ENCODE measurements at places on chromosomes 7 and 10. TPM values are rescaled to one million over a fixed set of nuclear protein-coding genes. Genes with fewer than 3 reads are reported as not detected.

Gene STAG3
- total RNA-seq, result not detected

GRCh38 chr10:4018054-4018511 is 233.1 kb upstream of the KLF6 start:
- no peak for DNase-seq

GRCh38 chr7:30448461-30449189 is 30.0 kb downstream of the NOD1 start:
- DNase-seq, result no peak

Gene OR2A42
- not detected for total RNA-seq

DNA sequence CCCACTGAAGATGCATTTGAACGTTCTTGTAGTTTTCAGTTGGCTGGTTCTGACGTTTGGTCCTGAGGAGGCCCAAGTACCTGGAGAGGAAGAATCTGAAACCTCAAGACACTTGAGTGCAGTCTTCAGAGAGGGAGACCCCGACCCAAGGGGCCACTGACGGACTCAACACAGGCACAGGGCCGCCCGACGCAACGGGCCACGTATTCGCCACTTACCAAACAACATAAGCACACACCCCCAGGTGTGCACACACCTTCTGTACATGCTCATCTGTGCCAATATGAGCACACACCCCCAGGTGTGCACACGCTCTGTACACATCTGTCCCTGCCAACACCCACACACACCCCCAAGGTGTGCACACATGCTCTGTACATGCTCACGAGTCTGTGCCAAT is 68.5 kb downstream of the DIP2C start:
- no peak for DNase-seq

Gene RBP4
- total RNA-seq, result 19.3 TPM

Gene UNCX
- total RNA-seq, result not detected

GRCh38 chr7:30268586-30268985 is 15.8 kb upstream of the ZNRF2 start:
- no peak for DNase-seq

GRCh38 chr7:107799647-107800264 is 3.3 kb downstream of the SLC26A3 start:
- DNase-seq, result no peak

Gene WDFY4
- not detected for total RNA-seq

DNA sequence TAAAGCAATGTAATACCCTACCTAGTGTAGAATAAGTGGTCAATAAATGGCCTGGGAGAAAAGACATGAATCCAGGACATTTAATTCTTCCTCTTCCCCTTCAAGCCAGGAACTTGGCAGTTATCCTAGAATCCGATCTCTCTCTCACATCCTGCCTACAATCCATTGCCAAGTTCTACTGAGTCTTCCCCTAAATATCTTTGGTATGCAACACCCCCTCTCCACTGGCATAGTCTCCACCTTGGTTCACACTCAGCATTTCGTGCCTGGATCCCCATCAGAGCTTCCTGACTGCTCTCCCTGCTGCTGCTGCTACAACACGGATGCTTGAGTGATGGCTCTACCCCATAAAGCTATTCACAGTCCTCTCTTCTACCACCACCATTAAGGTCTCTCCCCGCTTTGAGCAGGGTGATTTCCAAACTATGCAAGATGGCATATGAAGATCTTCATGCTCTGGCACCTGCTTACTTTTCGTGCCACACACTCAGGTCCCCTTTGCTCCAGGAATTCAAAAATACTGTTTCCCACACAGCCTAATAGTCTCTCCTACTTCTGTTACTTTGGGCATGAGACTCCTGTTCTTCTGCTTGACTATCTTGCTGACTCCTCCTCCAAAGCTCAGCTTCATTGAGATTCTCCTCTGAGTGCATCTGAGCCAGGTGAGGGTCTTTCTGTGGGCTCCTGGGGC is 4.8 kb downstream of the ANK3 start:
- DNase-seq, result peak; percentile 78

Gene CCDC172
- total RNA-seq, result not detected

Gene SFRP4
- not detected for total RNA-seq

Gene RAMP3
- not detected for total RNA-seq

Gene THSD7A
- not detected for total RNA-seq

DNA sequence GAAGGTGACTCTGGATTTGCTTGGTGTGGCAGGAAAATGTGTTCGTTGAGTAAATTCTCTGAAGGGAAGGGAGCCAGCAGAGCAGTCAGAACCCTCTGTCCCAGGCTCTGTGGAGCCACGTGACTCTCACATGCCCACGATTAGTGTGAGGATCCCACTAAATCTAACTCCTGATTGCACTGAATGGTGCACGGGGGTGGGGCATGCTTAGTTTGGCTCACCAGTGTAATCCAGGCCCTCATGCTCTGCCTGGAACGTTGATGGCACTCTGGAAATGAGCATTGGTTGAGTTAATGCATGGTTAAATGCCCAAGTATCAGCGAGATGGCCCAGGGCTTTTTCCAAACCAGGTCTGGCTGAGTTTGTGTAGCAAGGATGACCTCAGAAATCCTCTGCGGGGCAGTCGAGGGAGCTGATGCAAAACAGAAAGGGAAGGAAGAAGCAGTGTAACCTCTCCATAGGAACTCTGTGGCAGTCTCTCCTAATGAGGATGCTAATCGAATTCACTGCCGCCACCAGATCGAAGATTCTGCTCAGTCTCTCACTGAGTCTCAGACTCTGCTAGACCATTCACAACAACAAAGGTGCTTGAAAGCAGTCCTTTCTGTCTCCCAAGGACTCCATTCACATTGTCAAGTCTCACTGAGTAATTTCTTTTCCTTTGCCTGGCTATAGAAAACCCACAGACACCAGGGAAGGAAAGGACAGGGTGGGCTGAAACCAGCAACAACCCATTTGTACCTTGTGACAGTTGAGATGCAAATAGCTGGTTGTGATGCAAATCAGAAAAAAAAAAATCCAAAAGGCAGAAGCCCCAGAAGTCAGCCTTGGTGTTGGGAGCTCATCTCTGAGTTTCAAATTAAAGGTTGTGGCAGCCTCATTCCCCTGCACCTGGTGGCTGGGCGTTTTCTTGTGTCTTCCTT is 98.1 kb downstream of the C10orf105 start:
- no peak for DNase-seq

GRCh38 chr10:73076360-73077183 is 20.1 kb downstream of the P4HA1 start:
- DNase-seq, result no peak

GRCh38 chr7:44272981-44273380 is 52.4 kb downstream of the CAMK2B start:
- DNase-seq, result no peak

DNA sequence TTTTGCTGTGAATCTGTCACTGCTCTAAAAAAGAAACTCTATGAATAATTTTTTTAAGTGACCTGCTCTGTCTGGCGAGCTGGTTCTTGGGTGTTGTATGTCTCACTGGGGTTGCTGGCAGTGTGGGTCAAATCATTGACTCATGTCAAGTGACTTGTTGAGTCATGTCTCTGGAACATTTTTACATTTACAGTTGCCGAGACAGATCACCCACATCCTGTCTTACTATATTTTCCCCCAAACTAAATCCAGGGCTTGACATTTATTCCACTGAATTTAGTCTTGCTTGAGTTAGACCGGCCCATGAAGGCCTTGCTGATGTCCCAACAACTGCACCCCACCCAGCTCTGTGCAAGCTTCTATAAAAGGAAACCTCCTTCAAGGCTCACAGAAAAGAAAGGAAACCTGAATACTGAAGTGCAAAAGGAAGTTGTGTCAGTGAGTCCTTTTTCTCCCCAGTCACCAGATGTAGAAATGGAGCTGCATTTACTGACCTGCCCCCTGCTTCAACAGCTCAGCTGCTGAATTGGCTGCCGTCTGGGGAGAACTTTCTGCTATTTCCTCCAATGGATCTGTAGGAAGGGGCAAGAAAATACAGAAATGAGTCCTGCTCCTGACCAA is 290.3 kb downstream of the TNS3 start:
- peak; percentile 79 for DNase-seq

Data from SJSA1 (cell line).